Glutamatergic neuron (in vitro differentiated cells): ENCODE measurements at places on chromosomes 13 and 19.

DNA sequence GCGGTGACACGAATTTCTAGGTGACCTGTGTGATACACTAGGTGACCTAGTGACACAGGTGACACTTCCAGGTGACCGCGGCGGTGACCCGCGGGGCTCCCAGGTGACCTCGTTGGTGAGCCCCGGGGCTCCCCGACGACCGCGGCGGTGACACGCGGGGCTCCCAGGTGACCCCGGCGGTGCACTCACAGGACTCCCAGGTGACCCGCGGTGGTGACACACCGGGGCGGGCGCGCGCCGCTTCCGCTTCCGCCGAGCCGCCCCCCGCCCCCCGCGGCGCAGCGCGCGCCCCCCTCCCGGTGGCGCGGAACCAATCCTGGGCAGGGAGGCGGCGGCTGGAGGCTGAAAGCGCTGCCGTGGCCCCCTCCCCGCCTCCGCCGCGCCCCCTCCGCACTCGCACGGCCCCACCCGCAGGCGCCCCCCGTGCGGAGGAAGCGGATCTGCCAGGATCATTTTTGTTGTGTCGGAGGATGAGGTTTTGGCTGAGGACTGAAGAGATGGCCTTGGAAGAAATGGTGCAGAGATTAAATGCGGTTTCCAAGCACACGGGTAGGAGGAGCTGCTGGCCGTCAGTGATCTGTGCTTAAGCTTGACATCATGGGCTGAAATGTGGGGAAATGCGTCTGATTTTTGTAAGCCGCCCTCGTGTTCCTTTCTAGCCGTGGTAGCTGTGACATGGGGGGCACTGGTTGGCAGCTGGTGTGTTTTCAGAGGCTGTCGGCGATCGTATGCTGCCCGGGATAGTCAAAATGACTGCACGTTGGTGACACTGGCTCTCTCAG lies at the start of gene MCF2L:
Gene MCF2L (plus strand): TSS at position 305 of the 782 bp plus-strand sequence. CDS start 166 bp downstream, at position 471.
- peak; percentile 70 for DNase-seq

GRCh38 chr19:57192077-57192420 lies 749 bp downstream of the ZNF264 start:
- DNase-seq, result no peak

DNA sequence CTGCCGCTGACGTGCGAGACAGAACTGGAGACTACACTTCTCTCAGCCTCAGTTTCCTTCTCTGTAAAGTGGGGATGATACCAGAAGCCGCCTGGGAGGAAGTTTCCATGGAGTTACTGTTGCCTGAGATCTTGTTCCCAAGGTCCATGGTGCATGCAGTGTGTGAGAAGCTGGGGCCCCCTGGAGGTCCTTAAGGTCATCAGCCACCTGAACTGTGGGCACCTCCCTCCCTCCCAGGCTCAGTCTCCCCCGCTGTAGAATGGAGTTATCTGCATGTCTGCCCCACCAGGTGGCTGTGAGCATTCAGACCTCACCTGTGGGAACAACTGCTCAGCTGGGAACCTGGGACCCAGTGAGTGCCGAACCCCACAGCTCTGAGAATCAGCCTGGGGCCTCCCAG lies 2.7 kb downstream of the CRX start:
- DNase-seq, result no peak

DNA sequence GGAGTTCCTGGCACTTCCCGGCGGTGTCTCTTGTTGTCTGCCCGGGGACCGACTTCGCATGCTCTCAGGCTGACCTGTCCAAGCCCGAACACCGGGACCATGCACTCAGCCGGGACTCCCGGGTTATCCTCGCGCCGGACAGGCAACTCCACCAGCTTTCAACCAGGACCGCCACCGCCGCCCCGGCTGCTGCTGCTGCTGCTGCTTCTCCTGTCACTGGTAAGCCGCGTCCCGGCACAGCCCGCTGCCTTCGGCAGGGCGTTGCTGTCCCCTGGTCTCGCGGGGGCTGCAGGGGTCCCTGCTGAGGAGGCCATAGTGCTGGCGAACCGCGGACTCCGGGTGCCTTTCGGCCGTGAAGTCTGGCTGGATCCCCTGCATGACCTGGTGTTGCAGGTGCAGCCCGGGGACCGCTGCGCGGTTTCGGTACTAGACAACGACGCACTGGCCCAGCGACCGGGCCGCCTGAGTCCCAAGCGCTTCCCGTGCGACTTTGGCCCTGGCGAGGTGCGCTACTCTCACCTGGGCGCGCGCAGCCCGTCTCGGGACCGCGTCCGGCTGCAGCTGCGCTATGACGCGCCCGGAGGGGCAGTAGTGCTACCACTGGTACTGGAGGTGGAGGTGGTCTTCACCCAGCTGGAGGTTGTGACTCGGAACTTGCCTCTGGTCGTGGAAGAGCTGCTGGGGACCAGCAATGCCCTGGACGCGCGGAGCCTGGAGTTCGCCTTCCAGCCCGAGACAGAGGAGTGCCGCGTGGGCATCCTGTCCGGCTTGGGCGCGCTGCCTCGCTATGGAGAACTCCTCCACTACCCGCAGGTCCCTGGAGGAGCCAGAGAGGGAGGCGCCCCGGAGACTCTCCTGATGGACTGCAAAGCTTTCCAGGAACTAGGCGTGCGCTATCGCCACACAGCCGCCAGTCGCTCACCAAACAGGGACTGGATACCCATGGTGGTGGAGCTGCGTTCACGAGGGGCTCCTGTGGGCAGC lies 661 bp downstream of the FREM2 start:
- DNase-seq, result peak; percentile 67

GRCh38 chr19:39327363-39328045 lies 6.8 kb upstream of the LRFN1 start:
- no peak for DNase-seq

DNA sequence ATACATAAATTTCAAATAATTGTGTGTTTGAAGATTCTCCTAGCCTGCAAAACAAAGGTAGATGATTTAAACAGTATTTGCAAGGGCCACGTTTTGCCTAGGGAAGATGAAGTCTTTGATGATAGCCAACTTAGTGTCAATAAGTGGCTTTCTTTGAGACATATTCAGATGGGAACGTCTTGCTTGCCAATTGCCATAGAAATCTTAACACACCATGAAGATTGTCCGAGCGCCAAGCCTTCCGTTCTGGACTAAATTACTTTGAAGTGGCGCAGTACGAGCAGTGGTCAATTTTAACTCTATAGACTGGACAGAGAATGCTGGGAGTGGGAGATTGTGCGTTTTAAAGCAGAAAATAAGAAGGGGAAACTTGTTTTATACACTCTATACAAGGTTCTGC lies 9.9 kb downstream of the ZIC5 start:
- no peak for DNase-seq

DNA sequence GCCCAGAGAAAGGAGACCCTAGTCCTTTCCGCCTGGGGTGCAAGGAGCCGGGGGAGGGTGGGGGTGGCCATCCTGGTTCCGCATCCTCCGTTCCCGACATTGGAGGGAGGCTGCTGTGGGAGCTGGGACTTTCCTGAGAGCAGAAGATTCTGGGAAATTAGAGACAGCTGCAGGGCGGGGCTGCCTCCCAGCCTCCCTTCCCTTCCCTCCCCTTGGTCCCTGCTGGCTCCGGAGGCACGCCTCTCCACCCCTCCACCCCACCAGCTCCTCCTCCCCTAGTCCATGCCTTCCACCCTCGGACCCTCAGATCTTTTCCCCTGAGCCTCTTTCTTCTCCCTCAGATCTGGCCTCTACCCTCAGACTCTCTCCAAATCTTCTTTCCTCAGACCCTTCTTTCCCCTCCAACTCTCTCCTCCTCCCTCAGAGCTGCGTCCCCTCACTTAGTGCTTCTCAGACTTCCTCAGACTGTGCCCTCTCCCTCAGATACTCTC lies 3.1 kb upstream of the BCL3 start:
- DNase-seq, result no peak

- no peak for DNase-seq
These were observed 39.3 kb upstream of the GJB6 start for GRCh38 chr13:20271441-20271840.

- no peak for DNase-seq
These were observed 7.6 kb downstream of the TMEM160 start for GRCh38 chr19:47040869-47041268.

GRCh38 chr19:19064811-19065745 lies 1.3 kb downstream of the SLC25A42 start:
- peak; percentile 34 for DNase-seq

DNA sequence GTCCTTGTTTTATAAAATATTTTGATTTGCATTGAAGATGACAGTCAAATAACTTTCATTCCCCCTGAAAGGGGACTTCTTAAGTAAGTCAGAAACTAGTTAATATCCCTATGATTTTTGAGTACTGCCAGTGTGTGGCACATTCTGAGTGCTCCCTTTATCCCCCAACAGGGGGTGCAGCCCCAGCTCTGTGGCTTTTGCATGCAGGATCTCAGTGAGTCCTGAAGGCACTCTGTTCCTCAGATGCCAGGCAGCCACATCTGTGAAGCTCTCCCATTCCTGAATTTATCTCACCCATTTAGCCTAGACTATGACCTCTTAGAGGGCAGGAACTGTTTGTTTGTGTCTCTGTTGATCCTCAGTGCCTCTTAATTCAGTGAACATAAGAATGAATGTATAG lies 123.1 kb downstream of the CDK8 start:
- peak; percentile 60 for DNase-seq

DNA sequence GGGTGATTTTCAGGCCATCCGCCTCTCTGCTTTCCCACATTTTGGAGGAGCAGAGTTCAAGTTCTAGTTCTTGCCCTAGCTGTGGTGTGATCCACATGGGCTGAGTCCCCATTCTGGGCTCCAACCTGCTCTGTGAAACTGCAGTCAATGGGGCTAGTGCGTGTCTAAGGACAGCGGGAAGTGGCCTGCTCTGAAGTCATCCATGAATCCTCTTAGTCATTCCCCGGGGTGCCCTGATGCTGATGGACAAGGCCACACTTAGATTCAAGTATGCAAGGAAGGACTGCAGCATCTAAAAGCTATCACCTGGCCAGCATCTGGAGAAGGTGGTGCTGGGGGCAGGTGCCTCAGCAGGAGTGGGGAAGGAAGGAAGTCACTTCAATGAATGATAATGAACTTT lies 94.6 kb downstream of the TSHZ3 start:
- DNase-seq, result no peak

- DNase-seq, result no peak
These were observed 100.8 kb downstream of the TUBGCP3 start for GRCh38 chr13:112487127-112487517.

- DNase-seq, result no peak
These were observed 16.1 kb upstream of the MTIF3 start for GRCh38 chr13:27466513-27466912.

- no peak for DNase-seq
These were observed 44.8 kb downstream of the C13orf42 start for GRCh38 chr13:51066091-51066831.

DNA sequence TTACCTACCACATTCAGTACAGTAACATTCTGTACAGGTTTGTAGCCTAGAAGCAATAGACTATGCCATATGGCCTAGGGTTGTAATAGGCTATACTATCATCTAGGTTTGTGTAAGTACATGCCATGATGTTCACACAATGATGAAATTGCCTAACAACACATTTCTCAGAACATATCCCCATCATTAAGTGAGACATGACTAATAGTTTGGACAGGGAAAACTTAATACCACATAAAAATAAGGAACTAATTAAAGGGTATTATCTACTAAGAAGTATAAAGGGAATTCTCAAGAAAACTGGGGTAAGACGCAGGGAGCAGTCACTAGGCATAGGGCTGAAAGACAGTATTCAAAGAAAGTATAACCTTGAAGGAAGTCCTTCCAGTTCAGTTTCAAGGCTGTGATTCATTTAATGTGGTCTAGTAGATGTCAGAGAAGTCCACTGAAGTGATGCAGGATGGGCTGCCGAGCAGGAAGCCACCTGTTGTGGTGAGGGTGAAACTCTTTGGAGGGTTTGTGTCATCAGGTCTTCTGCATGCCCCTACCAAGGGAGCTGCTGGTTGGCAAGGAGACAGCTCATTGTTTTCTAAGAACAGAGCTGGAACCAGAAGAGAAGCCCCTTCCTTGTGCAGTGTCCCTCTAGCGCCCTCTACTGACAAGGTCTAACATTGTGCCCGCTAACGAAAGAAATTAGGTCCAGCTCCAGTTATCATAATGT lies 122.9 kb downstream of the OLFM4 start:
- DNase-seq, result peak; percentile 65

DNA sequence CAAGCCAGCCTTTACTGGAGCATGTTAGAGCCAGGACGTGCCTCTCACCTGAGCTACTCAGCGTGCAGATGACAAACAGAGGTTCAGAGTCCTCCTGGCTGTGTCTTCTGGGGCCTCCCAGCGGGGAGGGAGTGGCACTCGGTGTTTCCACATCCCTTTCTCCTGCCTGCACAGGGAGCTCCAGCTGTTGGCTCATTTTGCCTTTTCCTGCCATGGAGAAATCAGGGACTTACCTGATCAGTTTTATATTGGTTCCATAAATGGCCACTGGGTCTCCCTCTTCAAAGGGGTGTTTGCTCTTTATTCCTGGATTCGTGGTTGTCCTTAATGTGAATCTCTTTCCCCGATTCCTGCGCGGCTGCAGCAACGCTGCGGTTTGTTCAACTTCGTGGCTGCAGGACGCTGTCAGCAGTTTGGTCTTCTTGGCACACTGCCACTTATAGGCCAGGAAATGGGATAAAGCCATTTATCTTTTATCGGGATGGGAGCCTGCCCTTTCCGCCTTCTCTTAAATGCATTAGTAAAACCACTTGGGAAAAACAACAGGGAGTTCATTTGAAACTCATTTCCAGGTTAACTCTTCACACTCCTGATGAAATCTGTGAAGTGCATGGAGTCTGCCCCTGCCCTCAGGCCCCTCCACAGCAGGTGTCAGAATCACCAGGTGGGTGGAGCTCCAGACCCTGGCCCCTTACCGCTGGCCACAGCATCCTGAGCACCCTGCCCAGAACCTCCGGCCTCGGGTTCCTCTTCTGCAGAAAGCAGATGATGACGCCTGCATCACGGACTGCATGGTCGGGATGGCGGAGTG lies 39.8 kb upstream of the MCF2L start:
- DNase-seq, result no peak

GRCh38 chr13:75415694-75416093 lies 66.3 kb downstream of the TBC1D4 start:
- no peak for DNase-seq
